Sigmoid colon (tissue), 7 donors: ENCODE measurements at places on chromosomes 2 and 18. TPM values are rescaled to one million over a fixed set of nuclear protein-coding genes. Genes with fewer than 3 reads are reported as not detected.

DNA sequence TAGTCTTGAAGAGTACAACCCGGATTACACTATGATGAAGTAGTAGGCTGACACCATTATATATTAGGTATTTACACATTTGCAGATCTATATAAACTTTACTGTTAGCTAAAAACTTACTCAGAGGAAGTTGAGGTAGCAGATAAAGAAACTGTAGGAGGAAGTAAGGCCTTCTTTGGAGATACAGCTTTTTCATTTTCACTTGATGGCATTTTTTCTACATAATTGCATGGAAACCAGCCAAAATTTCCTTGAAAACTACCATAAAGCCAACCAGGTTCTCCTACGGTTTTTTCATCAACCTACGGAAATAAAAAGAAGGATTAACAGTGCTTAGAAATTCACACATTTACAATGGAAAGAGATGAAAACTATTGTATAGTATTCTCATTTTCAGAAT lies 86.6 kb downstream of the FAM228A start:
- no peak for DNase-seq

DNA sequence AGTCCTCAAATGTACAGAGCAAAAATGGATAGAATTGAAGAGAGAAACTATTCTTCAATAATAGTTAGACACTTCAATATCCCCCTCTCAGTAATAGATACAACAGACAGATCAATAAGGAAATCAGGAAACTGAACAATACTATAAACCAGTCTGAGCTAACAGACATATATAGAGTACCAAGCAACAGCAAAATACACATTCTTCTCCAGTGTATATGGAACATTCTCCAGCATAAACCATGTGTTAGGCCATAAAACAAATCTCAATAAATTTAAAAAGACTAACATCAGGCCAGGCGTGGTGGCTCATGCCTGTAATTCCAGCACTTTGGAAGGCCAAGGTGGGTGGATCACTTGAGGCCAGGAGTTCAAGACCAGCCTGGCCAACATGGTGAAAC lies 43.7 kb upstream of the AMMECR1L start:
- DNase-seq, result no peak

- no peak for DNase-seq
Measured at GRCh38 chr18:44777457-44778192, 96.9 kb downstream of the SETBP1 start.

DNA sequence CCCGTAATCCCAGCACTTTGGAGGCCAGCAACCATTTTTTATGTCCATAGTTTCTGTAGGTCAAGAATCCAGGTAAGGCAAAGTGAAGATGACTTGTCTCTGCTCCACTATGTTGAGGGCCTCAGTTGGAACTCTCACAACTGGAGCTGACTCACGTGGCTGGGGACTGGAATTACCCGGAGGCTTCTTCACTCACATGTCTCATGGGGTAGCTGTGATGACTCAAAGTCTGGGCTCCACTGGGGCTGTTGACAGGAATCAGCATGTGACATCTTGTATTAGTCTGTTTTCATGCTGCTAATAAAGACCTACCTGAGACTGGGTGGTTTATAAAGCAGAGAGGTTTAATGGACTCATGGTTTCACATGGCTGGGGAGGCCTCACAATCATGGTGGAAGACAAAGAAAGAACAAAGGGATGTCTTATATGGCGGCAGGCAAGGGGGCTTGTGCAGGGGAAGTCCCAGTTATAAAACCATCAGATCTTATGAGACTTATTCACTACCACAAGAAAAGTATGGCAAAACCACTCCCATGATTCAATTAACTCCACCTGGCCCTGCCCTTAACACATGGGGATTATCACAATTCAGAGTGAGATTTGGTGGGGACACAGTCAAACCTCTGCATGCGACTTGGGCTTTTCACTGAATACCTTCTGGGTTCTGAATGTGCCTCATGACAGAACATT lies 7.8 kb upstream of the PPP1R1C start:
- no peak for DNase-seq

DNA sequence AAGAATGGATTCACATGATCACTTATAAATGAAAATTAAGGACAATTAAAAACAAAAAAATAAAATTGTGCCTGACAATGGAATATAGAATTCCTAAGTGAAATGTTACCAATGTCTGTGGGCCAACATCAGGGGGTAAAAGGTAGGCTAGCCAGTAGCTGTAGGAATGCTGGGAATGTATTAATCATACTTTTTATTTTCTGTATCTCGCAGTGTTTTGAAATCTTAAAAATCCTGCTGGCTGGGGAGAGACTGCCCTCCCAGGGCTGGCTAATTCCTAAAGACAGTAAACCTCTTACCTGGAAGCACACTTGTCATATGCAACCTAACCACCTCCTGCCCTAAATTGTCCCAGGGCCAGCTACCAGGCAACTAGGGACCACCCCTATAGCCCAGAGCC lies 69.8 kb downstream of the REV1 start:
- DNase-seq, result no peak

GRCh38 chr18:44682201-44682870 lies 1.6 kb downstream of the SETBP1 start:
- DNase-seq, result peak; percentile 87

Gene PJVK
- 8.3 TPM for total RNA-seq

Gene TCF23
- total RNA-seq, result not detected

DNA sequence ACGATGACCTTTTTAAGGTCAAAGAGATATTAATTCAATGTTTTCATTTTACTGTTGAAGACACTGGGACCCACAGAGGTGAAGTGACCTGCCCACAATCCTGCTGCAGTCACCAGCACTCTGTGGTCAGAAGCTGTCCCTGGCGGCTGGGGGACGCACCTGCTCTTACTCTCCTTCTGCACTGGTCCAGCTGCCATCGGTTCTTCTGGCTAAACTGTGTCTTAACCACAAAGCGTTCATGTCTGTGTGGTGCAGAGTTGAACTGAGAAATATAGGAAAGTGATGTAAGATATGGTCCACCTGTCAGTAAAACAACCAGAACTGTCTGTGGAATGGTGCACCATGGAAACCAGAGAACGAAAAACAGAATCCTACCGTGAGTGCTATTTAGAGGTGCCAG lies 44.9 kb upstream of the SMIM21 start:
- no peak for DNase-seq

Gene LYPD6B
- 0.66 TPM for total RNA-seq

- peak; percentile 55 for DNase-seq
Measured at GRCh38 chr2:1503471-1504310, 90.4 kb downstream of the TPO start.

Gene RNF152
- total RNA-seq, result 12.2 TPM

- DNase-seq, result no peak
Measured at GRCh38 chr2:38370664-38371063, 6.4 kb downstream of the ATL2 start.

- DNase-seq, result no peak
Measured at GRCh38 chr18:54157646-54158385, 66.7 kb downstream of the MBD2 start.

DNA sequence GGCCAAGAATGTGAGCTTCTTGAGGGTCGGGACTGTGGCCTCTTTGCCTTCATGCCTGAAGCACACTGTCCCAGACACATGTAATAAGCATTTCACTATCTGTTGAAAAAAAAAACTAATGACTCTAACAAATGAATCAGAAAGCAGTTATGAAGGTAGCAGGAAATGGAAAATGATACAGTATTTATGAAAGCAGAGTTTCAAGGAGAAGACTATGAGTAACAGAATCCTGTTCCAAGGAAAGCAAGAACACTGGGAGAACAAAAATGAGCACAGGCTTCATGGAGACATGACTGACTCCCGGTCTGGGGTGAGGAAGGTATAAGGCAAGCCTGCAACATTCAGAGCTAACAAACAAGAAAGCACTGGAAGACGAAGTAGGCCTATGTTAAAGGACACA lies 190.8 kb downstream of the RNF152 start:
- DNase-seq, result no peak

Gene MOCOS
- total RNA-seq, result 1.8 TPM

Gene MAP4K4
- 62.9 TPM for total RNA-seq

DNA sequence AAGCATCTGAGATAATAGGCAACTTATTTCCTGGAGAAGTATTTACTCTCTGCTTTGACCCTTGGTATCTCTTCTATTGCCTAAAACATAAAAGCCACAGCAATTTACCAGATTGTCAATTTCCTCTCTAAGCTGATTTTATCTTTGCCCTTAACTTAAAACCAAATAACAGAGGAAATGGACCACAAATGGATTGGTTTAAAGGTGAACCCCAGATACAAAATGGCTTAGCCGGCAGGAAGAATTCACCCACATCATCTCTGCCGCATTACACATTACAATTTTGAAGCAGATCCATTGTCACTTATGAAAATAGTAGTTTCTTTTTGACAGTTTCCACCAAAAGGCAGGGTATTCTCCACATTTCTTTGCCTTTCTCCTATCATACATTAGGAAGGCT lies 585.8 kb upstream of the CHAC2 start:
- DNase-seq, result no peak

DNA sequence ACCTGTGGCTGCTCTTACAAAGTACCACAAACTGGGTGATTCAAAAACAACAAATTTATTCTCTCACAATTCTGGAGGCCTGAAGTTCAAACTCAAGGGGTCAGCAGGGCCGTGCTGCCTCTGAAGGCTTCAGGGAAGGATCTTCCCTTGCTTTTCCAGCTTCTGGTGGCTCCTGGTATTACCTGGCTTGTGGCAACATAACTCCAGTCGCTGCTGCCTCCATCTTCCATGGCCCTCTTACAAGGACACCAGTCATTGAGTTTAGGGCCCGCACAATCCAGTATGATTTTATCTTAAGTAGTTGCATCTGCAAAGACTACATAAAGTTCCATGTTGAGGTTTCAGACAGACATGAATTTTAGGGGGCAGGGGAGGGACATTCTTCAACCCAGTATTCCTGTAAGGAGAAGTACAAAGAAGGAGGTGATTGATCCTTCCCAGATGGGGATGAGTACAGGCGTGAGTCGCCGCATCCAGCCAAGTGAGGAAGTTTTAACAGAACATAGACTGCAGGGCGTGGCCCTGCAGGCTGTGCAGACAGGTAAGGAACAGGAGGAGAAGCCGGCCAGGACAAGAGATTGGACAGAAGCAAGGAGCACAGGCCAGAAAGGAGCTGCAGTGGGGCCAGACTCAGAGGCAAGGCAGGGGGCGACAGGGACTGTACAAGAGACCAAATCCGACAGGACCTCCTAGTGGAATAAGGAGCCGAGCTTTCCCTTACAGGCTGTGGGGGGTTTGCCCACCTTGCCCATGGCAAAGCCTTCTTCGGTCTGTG lies 44.4 kb upstream of the BZW1 start:
- DNase-seq, result no peak

DNA sequence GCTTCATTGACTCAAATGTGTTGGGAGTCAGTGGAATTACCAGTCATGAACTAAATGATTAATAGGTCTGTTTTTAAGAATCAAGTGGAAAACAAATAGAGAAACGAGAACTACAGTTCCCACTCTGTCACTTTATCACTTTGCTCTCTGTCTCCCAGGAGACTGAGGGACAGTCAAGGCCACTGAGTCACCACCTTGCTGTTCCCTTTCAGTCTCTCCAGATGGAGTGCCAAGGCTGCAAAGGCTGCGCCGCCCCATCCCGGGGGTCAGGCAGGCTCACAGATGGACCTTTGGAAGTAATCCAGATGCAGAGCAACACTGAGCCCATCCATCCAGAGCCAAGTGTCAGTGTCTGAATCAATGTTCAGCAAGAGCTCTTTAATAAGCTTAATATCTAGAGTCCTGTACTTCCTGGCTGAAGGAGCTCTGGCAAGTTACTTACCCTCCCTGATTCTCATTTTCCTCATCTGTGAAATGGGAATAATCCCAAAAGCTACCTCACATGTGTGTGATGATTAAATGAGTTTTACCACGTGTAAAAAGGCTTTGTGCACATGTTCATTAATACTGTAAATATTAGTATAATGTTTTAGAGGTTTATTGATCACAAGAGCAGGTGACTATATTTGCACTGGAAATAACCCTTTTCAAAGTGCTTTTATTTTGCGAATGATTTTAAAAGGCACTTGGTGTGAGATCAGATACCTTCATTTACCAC lies 43.0 kb upstream of the EFEMP1 start:
- peak; percentile 67 for DNase-seq

- no peak for DNase-seq
Measured at GRCh38 chr2:207459990-207460757, 69.6 kb upstream of the CREB1 start.

GRCh38 chr2:204913854-204914464 lies 368.7 kb downstream of the PARD3B start:
- no peak for DNase-seq

Gene LMAN2L
- 23.2 TPM for total RNA-seq

DNA sequence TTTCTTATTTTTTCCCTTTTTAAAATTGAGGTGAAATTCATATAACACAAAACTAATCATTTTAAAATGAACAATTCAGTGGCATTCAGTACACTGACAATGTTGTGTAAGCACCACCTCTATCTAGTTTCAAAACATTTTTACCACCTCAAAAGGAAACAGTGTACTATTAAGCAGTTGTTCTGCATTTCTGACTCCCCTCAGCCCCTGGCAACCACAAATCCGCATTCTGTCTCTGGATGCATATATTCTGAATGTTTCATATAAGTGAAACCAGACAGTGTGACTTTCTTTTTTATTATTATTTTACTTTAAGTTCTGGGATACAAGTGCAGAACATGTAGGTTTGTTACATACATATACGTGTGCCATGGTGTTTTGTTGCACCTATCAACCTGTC lies 19.2 kb upstream of the TANK start:
- DNase-seq, result no peak

GRCh38 chr2:208098267-208098666 lies 26.1 kb downstream of the CRYGD start:
- DNase-seq, result no peak

DNA sequence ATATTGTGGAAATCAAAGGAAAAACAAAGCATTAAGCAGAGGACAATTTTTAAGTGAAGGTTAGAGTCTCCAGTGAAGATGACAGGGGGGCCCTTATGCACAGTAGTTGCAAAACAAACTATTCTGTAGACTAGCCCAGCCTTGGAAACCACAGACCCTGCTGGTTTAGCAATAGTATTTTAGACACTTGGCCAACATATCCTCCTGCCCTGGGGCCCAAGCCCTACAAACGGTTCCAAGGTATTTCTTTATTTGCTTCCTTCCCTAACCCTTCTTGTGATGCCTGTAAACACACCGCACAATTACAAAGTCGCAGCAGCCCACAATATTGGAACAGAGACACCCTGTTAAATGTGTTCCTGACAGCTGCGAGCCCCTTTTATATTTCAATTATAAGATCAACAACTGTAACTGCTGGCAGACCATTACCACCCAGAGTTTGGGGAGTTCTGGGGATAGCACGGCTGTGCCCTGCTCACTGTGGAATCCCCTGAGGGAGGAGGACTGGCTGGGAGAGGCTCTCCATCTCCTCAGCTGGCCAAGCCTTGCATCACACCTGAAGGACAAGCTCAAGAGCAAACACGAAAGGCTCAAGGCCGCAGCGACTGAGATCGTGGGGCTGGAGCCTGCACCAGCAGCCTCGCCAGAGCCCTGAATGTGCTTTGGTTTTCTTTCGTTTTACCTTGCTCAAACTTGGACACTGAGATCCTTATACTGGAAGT lies 282.2 kb upstream of the ATP5MC3 start:
- no peak for DNase-seq
